Activated naive CD4-positive, alpha-beta T cell treated with anti-CD3 and anti-CD28 coated beads, Interleukin-2, amount 50 U/mL, for 16 hours (primary cell): ENCODE measurements at places on chromosomes 13 and 19.

DNA sequence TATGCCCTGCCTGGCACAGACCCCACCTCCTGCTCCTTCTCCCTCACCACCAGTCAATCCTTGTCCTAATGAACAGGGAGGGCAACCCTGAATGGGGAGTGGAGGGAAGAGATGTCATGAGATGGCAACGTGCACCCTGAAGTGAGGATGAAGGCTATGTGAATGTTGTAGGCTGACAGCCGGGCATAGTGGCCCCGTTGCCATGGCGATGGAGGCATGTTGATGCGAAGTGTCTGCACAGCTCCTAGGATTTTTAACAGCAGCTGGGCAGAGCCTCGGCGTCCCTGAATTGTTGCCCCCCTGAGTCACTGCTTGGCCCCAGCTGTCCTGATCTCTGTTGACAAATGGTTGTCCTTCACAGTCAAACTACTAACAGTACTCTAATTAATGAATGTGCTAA is 4.8 kb upstream of the ALOX5AP start:
- no peak for DNase-seq

DNA sequence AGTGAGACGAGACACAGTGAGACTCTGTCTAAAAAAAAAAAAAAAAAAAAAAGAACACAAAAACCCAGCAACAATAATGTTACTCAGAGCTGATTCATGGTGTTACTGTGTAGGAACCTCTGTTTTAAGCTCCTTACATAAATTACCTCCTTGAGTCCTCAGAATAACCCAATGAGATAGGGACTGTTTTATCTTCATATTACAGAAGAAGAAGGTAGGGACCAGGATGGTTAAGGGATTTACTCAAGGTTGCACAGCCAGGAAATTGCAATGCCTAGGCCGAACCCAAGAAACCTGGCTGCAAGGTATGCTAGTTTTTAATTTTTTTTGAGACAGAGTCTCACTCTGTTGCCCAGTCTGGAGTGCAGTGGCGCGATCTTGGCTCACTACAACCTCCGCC is 1.5 kb upstream of the DAND5 start:
- no peak for DNase-seq

DNA sequence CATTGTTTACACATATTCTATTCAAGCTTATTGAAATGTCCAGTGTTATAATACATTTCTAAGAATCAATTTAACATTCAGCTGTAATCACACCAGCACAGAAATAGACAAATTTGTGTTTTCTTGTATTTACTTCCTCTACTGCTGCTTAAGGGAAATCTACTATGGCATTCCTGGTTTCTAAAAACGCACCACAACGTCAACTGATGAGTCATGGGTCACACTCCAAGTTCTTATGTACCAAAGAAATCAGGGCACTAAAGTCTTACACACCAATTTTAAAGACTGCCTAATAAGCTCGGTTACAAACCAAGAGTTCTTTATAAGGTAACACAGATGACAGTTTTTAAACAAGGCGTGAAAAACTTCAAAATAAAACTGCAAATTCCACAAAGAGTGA is 13.2 kb downstream of the LNX2 start:
- DNase-seq, result no peak

- DNase-seq, result no peak
Observed at GRCh38 chr13:112822851-112823250, 133.0 kb downstream of the ATP11A start.

- no peak for DNase-seq
Observed at GRCh38 chr13:99431927-99432608, 69.2 kb upstream of the TM9SF2 start.

DNA sequence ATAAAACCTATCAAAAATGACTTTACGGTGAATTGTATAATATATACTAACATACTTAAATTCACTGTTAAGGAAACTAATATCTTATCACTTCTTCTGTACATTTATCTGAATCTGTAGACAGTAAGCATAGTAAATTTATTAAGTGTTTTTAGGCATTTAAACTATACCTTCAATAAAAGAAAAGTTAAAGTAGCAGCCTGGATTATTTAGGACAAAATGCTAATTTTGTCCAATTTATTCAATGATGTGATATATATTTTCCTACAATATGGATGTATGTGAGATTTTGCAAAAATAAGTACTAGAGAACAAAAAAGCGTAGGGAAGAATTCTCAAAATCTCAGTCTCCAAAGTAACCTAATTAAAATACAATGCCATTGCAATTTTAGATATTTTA is 299.9 kb downstream of the GPC5 start:
- DNase-seq, result no peak
